ENCODE measurements at places on chromosomes 1 and 21. TPM values are rescaled to one million over a fixed set of nuclear protein-coding genes. Genes with fewer than 3 reads are reported as not detected.

JTB gene
- 103 TPM for total RNA-seq

CYP4A11 gene
- total RNA-seq: not detected

CFHR1 gene
- 0.80 TPM for total RNA-seq

CELA2A gene
- 14.4 TPM for total RNA-seq

ZNF593OS gene
- not detected for total RNA-seq

CD53 gene
- 11.9 TPM for total RNA-seq

CFAP74 gene
- total RNA-seq: 3.8 TPM

FAM72D gene
- 0.12 TPM for total RNA-seq

CHRM3 gene
- 0.61 TPM for total RNA-seq

CNTN2 gene
- 0.84 TPM for total RNA-seq

SH3BGR gene
- 23.2 TPM for total RNA-seq

NR0B2 gene
- total RNA-seq: 62.7 TPM

TMPRSS2 gene
- not detected for total RNA-seq

OR10J1 gene
- not detected for total RNA-seq

SPRR2F gene
- not detected for total RNA-seq

PDPN gene
- 5.8 TPM for total RNA-seq

ATP6V1G3 gene
- not detected for total RNA-seq

SYTL1 gene
- total RNA-seq: 1.5 TPM

ESRRG gene
- total RNA-seq: 8.4 TPM

CHODL gene
- 0.25 TPM for total RNA-seq

LDLRAD1 gene
- 8.8 TPM for total RNA-seq

WASF2 gene
- total RNA-seq: 51.2 TPM

TRAF3IP3 gene
- 2.0 TPM for total RNA-seq

TFF3 gene
- total RNA-seq: 12.3 TPM

MR1 gene
- total RNA-seq: 32.7 TPM

MATN1 gene
- not detected for total RNA-seq

RAB7B gene
- 0.32 TPM for total RNA-seq

AHCYL1 gene
- total RNA-seq: 112 TPM

IGSF21 gene
- 16.4 TPM for total RNA-seq

S100A8 gene
- 21.7 TPM for total RNA-seq

ZBTB48 gene
- 11.3 TPM for total RNA-seq

UBQLN4 gene
- 18.2 TPM for total RNA-seq

RGS8 gene
- 4.0 TPM for total RNA-seq

HES5 gene
- not detected for total RNA-seq

PROK1 gene
- total RNA-seq: not detected

BLACAT1 gene
- total RNA-seq: not detected

ABCA4 gene
- 1.4 TPM for total RNA-seq

DYNLT4 gene
- total RNA-seq: 2.4 TPM

OR2L3 gene
- total RNA-seq: not detected

PRXL2B gene
- 24.2 TPM for total RNA-seq

BARHL2 gene
- not detected for total RNA-seq

LAD1 gene
- total RNA-seq: not detected

DISP1 gene
- total RNA-seq: 16.8 TPM

SPRR1B gene
- total RNA-seq: not detected

DCDC2B gene
- not detected for total RNA-seq

ITLN2 gene
- 3.1 TPM for total RNA-seq

PKP1 gene
- total RNA-seq: 0.23 TPM

NFASC gene
- 76.7 TPM for total RNA-seq

B3GALT2 gene
- 6.3 TPM for total RNA-seq

KIRREL1 gene
- 57.2 TPM for total RNA-seq

WDR3 gene
- 40.6 TPM for total RNA-seq

UTP25 gene
- total RNA-seq: 11.6 TPM

AQP10 gene
- not detected for total RNA-seq

MTARC1 gene
- 9.5 TPM for total RNA-seq
